ENCODE measurements at places on chromosomes 16 and 17. TPM values are rescaled to one million over a fixed set of nuclear protein-coding genes. Genes with fewer than 3 reads are reported as not detected.

Gene RMI2
- 119 TPM for total RNA-seq

Gene TBC1D3
- total RNA-seq, result not detected

Gene TEKT1
- not detected for total RNA-seq

Gene FOXJ1
- total RNA-seq, result 1.4 TPM

Gene TEKT5
- not detected for total RNA-seq

Gene SLC5A10
- total RNA-seq, result not detected
